Body of pancreas (tissue), 4 donors: ENCODE measurements at places on chromosomes 16 and 17. TPM values are rescaled to one million over a fixed set of nuclear protein-coding genes. Genes with fewer than 3 reads are reported as not detected.

DNA sequence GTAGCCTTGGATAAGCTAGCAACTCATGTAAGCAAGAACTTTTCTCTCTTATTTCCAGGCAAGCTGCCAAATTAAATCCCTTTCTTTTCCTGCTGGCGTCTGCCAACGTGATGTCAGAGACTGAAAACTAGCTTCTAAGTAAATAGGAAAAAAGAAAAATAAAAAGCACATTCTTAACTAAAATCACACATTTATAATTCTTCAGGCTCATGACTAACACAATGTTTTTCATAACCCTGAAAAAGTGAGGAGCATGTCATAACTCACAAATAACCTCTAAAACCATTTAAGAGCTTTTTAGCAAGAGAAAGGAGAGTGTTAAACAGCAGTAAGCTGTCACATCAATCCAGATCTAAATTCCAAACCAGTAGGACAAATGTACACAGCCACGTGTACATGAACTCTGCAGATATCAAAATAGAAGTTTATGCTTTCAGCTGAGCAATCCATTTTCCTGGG lies 110.0 kb downstream of the N4BP1 start:
- H3K4me3 ChIP-seq: no peak overlapping the region
- peaks cover 23% of the 10 kb centered on the region for H3K4me1 ChIP-seq
- no peak overlapping the region for H3K27ac ChIP-seq
- H3K36me3 ChIP-seq: no peaks in the 10 kb centered on the region

DNA sequence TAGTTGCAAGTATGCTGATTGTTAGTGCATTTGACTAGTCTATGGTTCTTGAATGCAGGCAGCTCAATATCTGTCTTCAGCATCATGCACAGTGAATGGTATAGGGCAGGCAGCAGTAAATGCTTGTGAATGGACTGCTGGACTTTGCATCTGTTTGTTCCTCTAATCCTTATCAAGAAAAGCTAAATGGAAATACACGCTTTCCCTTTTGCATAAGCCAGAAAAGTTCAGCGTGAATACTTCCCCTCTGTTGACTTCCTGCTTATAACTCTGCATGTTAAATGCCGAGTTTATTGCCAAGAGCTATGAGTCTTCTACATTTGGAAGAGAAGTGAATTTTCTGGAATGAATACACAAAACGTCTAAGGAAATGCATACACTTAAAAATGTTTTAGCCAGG lies 127.9 kb upstream of the CPHXL start:
- H3K4me3 ChIP-seq: no peak overlapping the region
- no peaks in the 10 kb centered on the region for H3K4me1 ChIP-seq
- H3K36me3 ChIP-seq: no peaks in the 10 kb centered on the region
- DNase-seq: no peak
- H3K27me3 ChIP-seq: no peaks in the 10 kb centered on the region
- no peak overlapping the region for H3K27ac ChIP-seq

HOXB1 gene
- total RNA-seq: not detected

SLC6A2 gene
- not detected for total RNA-seq

CD300LF gene
- not detected for total RNA-seq

HOXB5 gene
- not detected for total RNA-seq

DNA sequence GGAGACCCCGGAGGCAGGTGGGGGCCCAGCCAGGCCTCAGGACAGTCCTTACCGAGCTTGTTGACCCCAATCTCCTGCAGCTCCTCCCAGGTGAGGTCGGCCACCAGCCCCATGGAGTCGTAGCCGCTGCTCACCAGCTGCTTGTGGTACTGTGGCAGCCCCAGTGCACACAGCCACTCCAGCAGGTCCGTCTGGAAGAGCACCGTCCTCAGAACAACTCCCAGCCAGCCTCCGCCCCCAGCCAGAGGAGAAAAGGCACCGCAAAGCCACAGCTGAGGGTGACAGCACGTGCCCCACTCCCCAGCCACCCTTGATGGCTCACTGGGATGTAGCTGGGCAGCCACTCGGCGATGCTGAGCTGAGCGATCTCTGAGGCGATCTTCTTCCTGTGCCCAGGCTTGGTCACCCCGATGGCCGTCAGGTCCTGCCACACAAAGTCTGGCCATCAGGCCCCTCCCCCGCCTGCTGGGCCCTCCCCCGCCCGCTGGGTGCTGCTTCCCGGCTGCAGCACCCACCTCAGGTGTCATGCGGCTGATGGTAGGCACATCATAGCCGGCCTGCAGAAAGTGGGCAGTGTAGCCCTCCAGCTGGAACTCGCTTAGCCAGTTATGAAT lies 11.9 kb downstream of the CASKIN2 start:
- no peaks in the 10 kb centered on the region for H3K36me3 ChIP-seq
- H3K27me3 ChIP-seq: no peaks in the 10 kb centered on the region
- no peaks in the 10 kb centered on the region for H3K4me1 ChIP-seq

KRT36 gene
- not detected for total RNA-seq

SNX11 gene
- 5.4 TPM for total RNA-seq

LRRC37A gene
- total RNA-seq: 0.78 TPM

GRCh38 chr17:50917418-50917743 lies 51.2 kb upstream of the TOB1 start:
- H3K4me3 ChIP-seq: no peak overlapping the region
- H3K27ac ChIP-seq: peak overlapping the region; percentile 95
- H3K36me3 ChIP-seq: no peaks in the 10 kb centered on the region
- H3K27me3 ChIP-seq: no peaks in the 10 kb centered on the region

DNA sequence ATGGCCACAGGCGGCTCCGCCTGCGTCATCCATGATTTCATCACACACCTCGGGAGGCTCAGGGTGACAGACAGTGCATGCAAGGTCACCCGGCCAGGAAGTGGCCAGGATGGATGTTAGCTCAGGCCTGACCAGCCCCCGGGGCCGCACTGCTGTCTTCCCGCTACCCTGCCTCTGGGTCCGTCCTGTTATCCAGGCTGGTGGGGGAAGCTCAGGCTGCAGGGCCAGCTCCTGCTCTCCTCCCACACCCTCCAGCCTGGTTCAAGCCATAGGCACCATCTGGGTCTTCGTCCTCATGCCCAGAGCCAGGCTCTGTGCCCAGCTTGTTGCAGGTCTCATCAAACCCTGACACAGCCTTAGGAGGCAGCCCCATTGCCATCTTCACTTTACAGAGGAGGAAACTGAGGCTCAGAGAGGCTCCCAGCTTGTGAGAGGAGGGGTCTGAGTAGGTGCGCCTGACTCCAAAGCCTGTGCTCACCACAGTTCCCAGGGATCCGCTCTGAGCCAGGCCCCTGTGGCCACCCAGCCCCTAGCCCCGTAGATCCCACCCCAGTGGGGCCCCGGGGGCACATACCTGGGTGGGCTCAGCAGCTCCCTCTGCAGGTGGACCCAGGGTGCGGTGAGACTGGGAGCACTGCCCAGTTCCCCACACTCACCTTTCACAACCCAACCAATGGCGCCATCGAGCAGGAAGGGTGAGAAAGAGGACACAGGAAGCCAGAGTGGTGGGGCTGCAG lies 412 bp upstream of the ADGRG3 start:
- H3K36me3 ChIP-seq: peaks cover 14% of the 10 kb centered on the region
- H3K27me3 ChIP-seq: no peaks in the 10 kb centered on the region
- H3K27ac ChIP-seq: no peak overlapping the region
- H3K4me1 ChIP-seq: no peaks in the 10 kb centered on the region
- no peak overlapping the region for H3K4me3 ChIP-seq

IGF2BP1 gene
- total RNA-seq: not detected

PDILT gene
- total RNA-seq: not detected

DNA sequence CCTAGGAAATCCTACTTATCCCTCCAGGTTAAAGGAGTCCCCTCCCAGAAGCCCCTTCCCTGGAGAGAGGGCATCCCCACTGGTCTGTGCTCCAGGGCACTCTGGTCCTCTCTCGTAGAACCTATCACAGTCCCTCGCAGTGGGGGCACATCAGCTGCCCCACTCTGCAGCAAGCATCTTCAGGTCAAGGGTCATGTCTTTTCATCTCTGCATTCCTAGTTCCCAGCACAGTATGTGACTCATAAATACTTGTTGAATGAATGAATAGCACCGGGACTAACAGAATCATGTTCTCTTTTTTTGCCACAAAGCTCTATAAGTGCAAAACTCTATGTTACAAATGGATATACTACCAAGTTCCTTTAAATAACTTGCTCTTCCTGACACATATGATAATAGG lies 36.0 kb downstream of the RNF157 start:
- H3K4me1 ChIP-seq: no peaks in the 10 kb centered on the region
- no peaks in the 10 kb centered on the region for H3K27me3 ChIP-seq
- no peaks in the 10 kb centered on the region for H3K36me3 ChIP-seq
- no peak overlapping the region for H3K4me3 ChIP-seq

- H3K36me3 ChIP-seq: no peaks in the 10 kb centered on the region
- H3K4me1 ChIP-seq: peaks cover 46% of the 10 kb centered on the region
- peak; percentile 43 for DNase-seq
- peak overlapping the region; percentile 42 for H3K27ac ChIP-seq
- peak overlapping the region; percentile 78 for H3K4me3 ChIP-seq
- H3K27me3 ChIP-seq: no peaks in the 10 kb centered on the region
Measured at GRCh38 chr17:82023447-82024241, 539 bp downstream of the LRRC45 start.

GRCh38 chr17:752620-753219 lies 656 bp upstream of the GEMIN4 start:
- no peaks in the 10 kb centered on the region for H3K27me3 ChIP-seq
- H3K36me3 ChIP-seq: peaks cover 2% of the 10 kb centered on the region
- peak overlapping the region; percentile 79 for H3K27ac ChIP-seq

FBXO39 gene
- total RNA-seq: not detected

DNA sequence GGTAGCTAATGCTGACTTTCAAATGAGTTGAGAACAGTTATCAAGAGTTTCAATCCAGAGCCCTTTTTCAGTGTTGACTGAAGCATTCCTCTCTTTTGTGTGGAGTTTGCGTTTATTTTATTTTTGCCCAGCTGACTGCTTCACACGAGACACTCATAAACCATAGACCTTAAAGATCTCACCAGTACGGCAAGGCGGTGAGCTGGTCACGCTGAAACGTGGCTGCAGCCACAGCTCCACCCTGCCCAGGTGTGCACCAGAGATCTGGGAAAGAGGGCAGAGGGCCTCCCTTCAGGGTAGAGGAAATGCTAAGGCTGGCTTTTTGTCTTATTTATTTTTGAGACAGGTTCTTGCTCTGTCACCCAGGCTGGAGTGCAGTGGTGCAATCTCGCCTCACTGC lies 112.2 kb downstream of the AATF start:
- no peak for DNase-seq
- no peaks in the 10 kb centered on the region for H3K4me1 ChIP-seq
- H3K4me3 ChIP-seq: no peak overlapping the region
- H3K27ac ChIP-seq: no peak overlapping the region
- no peaks in the 10 kb centered on the region for H3K36me3 ChIP-seq
- H3K27me3 ChIP-seq: no peaks in the 10 kb centered on the region

DNA sequence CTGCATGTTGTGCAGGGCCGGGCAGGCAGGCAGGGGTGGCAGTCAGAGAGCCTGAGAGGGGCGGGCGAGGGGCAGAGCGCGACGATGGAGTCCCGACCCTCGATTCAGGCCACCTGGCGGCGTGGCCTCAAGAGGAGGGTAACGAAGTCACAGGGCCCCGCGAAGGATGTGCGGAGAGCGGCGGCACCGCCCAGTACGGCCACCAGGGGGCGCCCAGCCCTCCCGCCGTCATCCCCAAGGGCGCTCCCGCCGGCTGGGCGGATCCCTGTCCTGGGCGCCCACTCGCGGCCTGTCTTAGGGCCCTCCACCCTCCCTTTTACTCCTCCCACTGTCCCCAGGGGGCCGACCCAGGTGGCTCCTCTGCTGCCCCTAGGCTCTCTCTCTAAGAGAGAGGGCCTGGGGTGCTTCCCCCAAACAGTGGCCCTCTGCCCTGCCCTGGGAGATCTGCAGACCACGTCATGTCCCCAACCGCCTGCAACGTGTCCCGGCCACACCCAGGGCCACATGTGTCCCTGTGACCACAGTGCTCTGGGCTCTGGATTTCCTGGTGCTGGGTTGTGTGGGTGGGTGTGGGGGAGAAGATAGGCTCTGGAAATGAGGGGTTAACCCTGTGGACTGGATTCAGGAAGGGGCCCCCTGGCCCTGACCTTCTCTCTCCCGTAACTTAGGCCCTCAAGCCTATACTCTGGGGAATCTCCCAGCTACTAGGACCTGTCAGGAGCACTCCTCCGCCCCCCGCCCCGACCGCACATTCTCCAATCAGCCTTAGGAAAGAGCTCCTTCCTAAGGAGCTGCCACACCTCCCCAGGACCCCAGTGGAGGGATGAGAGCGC lies 5.9 kb downstream of the DPEP2 start:
- H3K4me1 ChIP-seq: peaks cover 10% of the 10 kb centered on the region
- no peak overlapping the region for H3K27ac ChIP-seq
- H3K36me3 ChIP-seq: no peaks in the 10 kb centered on the region

IGSF6 gene
- not detected for total RNA-seq
